A549 treated with Mapracorat at 1 μM for 4 hours (cell line): ENCODE measurements at places on chromosomes 2 and 18. TPM values are rescaled to one million over a fixed set of nuclear protein-coding genes. Genes with fewer than 3 reads are reported as not detected.

Gene COL4A4
- total RNA-seq = 1.1 to 2.5 TPM (median 1.7 TPM) in 5 replicates

Gene FAM110C
- total RNA-seq = 0.05 to 0.42 TPM (median 0.17 TPM) in 5 replicates

Gene SCG2
- 0.98 to 1.4 TPM (median 1.1 TPM) in 5 replicates for total RNA-seq

Gene MAL
- total RNA-seq = 0.12 to 0.21 TPM in 2 of 5 replicates, not detected in the others

Gene FAP
- total RNA-seq = 0.15 TPM in 1 of 5 replicates, not detected in the others

Gene METTL21A
- total RNA-seq = 19.7 to 28.4 TPM (median 25.8 TPM) in 5 replicates

Gene TMEM247
- not detected in 5 replicates for total RNA-seq

Gene ASPRV1
- total RNA-seq = 0.19 to 0.27 TPM (median 0.23 TPM) in 5 replicates

Gene CHST9
- total RNA-seq = not detected in 5 replicates

Gene LYPD6
- 0.05 to 0.11 TPM (median 0.08 TPM) in 5 replicates for total RNA-seq

Gene CACNB4
- total RNA-seq = 0.08 to 0.16 TPM (median 0.13 TPM) in 5 replicates

Gene DYSF
- total RNA-seq = 0.50 to 1.0 TPM (median 0.78 TPM) in 5 replicates

Gene TUBA3D
- total RNA-seq = 3.8 to 11.1 TPM (median 5.4 TPM) in 5 replicates

Gene MLPH
- total RNA-seq = 250 to 327 TPM (median 305 TPM) in 5 replicates

Gene KRTCAP3
- 0.22 to 0.70 TPM (median 0.42 TPM) in 4 of 5 replicates, not detected in the other for total RNA-seq

Gene DQX1
- 0.10 to 0.19 TPM (median 0.14 TPM) in 4 of 5 replicates, not detected in the other for total RNA-seq

Gene GTF2A1L
- not detected in 5 replicates for total RNA-seq

Gene GYPC
- total RNA-seq = not detected in 5 replicates

Gene SAG
- not detected in 5 replicates for total RNA-seq

Gene CDH19
- 0.37 to 1.0 TPM (median 0.94 TPM) in 5 replicates for total RNA-seq

Gene RAB17
- total RNA-seq = 0.14 to 0.85 TPM (median 0.23 TPM) in 5 replicates

Gene AKAIN1
- total RNA-seq = not detected in 5 replicates

Gene RBKS
- total RNA-seq = 6.7 to 9.2 TPM (median 8.3 TPM) in 5 replicates
